ENCODE measurements at places on chromosomes 6 and 20. TPM values are rescaled to one million over a fixed set of nuclear protein-coding genes. Genes with fewer than 3 reads are reported as not detected.
A peak's percentile ranks its signal among the peaks of the same experiment; 100 is the strongest.

Gene ENPP3
- total RNA-seq, result not detected

Gene C6orf15
- total RNA-seq, result 2.4 TPM

Gene PACRG
- not detected for total RNA-seq

Gene MYH7B
- total RNA-seq, result not detected

Gene PACSIN1
- 0.31 TPM for total RNA-seq

Gene BPIFB4
- not detected for total RNA-seq

Gene ANKRD66
- not detected for total RNA-seq

Gene NHLRC1
- total RNA-seq, result not detected

Gene TM9SF4
- 39.2 TPM for total RNA-seq

Gene PPP1R3G
- 0.22 TPM for total RNA-seq

GRCh38 chr6:16621002-16621401 is 140.3 kb downstream of the ATXN1 start:
- no peak for DNase-seq

GRCh38 chr6:103193413-103193812 is 1666.3 kb downstream of the HACE1 start:
- DNase-seq, result no peak

DNA sequence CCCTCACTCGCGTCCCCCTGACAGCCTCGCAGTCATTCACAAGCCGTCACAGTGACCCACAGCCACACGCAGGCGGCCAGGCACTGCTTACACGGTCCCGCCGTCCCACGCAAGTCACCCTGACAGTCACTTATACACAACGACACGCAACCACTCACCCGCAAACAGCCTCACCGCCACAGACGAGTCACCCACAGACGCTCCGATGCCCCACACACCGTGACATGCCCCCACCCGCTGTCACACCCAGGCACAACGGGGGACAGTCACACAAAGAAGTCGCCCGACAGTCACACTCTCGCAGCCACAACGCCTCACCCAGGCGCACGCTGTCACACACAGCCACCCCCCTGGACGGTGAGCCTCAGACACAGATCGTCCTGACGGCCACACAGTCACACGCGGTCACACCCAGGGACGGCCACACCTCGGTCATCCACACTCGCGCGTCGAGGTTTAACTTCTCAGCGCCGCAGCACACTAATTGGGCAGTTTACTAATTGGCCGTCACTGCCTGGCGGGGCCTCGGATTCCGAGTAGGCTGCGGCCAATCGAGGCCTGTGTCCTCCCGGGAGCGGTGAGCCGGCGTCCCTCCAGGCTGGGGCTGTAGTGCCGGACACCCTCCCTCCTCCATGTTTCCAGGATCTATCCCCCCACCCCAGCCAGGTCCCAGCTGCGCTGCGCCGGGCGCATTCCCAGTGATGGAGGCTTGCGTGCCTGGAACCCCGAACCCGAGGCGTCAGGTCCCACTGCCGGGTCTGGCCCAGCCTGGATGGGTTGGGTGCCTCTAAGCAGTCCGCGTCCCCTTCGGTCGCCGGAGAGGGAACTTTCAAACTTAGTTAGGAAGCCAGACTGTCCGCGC is 790 bp downstream of the TOX2 start:
- no peak for DNase-seq

DNA sequence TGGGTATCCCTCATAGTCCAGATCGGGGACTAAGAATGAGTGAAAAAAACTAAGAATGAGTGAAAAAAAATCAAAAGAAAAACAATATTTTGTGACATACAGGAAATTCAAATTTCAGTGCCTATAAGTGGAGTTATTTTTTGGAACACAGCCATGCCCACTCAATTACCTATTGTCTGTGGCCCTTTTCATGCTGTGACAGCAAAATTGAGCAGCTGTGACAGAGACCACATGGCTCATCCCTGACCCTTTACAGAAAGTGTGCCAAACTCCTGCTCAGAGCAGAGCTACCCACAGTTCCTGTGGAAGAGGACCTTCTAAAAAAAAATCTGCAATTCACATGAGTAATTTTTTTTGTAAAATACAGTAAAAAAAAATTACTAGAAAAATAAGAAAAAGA is 1.4 kb downstream of the NCR2 start:
- DNase-seq, result no peak

DNA sequence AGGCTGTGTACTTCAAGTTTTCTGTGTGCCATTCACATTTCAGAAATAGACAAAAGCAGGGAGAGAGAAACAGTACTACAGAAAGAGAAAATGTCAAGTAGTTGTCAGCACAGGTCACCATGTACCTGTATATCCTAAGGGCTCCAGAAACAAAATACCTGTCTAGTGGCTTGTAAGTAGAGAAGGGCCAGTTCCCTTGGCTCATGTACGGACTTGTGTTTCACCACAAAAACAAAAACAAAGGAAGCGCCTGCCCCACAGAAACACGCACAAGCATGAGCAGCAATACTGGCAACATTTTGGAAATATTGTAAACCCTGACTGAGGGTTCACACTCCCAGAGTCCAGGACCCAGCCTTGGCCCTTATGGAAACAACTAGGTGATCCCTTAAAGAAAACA is 44.3 kb downstream of the CNKSR3 start:
- no peak for DNase-seq

GRCh38 chr6:7541175-7542064 is at the start of gene DSP:
TSS of gene DSP (plus strand) at chr6:7541671. CDS start at chr6:7541916, 245 bp downstream.
- DNase-seq, result peak; percentile 41

- peak; percentile 46 for DNase-seq
Observed at GRCh38 chr6:145241039-145241438, 494.3 kb downstream of the EPM2A start.

DNA sequence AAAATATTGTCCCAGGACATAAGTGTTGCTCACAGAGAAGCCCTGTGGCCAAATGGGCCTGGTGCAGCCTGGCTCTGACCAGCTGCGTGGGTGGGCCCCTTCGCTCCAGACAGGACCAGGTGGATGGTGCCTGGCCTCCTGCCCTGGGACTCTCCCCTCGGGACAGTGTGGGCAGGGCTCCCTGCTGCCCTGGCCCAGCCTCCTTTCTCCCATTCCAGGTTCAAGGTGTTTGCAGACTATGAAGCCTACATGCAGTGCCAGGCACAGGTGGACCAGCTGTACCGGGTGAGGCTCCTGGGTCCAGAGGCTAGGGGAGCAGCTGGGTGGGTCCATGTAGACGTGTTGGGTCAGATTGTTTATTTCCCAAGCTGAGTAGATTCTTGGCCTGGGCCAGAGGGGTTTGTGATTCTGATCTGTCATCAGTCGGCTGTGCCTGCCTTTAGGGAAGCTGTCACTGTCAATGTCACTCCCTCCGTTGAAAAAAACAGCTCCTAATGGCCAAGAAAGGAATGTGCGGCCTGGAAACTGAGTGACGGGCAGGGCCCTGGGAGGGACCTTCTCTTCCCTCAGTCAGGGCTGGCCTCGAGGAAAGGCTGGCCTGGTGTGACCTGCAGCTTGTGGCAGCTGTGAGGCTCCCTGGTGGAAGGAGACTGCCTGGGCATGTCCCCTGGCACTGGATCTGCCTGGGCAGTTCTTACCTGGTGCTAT is 47.7 kb downstream of the PYGB start:
- DNase-seq, result no peak

GRCh38 chr20:10447028-10447427 is 11.9 kb downstream of the SLX4IP start:
- peak; percentile 67 for DNase-seq

- DNase-seq, result peak; percentile 100
Observed at GRCh38 chr20:63682384-63683139, 13.9 kb upstream of the TNFRSF6B start.

GRCh38 chr6:28480253-28480932 is 35.2 kb downstream of the GPX6 start:
- no peak for DNase-seq

GRCh38 chr6:41818271-41819054 is 31.0 kb downstream of the TOMM6 start:
- DNase-seq, result no peak

DNA sequence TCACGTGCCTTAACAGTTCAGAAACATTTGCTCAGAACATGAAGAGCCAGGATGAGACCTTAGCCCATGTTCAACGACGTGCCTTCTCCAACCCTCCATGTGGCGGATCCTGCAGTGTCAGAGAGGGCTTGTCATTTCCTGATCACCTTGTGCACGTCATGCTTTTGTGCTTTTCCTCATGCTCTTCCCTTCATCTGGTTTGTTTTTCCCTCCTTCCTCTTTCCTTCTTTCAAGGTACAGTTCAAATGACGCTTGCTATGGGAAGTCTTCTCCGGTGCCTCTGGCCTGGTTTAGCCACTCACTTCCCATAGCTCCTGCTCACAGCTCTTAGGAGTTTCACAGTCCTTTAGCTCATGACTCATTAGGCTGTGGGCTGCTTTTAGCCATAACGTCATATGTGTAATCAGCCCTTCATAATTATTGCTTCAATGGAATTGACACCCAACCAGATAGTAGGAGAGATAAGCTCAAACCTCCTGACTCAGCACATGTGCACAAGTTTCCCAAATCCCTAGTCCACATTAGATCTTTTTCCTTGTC is 102.7 kb upstream of the CNKSR3 start:
- DNase-seq, result peak; percentile 66

- peak; percentile 85 for DNase-seq
Observed at GRCh38 chr6:56851541-56852259, 103.2 kb upstream of the BEND6 start.

DNA sequence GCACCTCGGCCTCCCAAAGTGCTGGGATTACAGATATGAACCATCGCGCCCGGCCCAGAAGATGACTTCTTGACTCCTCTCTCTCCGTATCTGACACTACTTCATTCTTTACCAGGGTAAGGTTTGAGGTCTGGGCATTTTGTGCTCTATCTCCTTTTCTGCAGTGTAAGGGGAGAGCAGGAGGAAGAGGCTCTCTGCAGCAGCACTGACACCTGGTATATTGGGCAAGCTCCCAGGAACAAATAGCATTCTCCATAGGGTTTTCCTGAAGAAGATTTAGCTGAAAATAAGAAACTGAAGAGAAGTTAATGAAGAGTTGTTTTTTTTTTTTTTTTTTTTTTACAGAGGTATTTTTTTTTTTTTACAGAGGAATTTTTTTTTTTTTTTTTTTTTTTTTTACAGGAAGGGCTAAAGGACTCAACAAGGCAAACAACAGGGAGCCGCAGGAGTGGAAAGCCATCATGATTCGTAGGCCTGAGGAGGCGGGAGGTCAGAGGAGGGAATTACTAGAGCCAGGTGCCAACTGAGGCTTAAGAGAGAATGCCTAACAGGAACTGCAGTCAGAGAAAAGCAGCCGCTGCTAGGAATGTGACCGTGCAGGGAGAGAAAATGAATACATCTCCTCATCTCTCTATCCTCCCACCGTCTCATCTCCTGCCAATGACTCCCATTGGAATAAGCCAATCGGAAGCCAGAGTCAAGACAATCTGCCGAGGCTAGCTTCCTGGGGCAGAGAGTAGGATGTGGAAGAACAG is 34.7 kb upstream of the ADGRF4 start:
- no peak for DNase-seq

DNA sequence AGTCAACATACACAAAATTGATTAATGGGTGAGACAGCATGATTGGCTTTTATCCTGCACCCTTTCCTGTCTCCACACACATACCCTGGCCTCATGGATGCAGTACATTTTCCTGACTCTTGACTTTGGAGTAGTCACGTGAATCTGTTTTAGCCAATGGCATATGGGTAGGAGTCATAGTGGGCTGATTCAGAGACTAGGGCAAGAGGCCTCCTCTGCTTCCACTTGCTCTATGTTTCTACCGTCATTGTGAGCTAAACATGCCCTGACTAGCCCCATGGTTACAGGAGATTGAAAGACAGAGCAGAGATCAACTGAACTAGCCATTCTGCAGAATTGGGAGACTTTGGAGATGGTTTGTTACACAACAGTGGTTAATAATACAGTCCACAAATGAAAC is 850.0 kb downstream of the DHX35 start:
- no peak for DNase-seq

All from A172 (cell line).